ENCODE measurements at places on chromosomes 16 and 17.

DNA sequence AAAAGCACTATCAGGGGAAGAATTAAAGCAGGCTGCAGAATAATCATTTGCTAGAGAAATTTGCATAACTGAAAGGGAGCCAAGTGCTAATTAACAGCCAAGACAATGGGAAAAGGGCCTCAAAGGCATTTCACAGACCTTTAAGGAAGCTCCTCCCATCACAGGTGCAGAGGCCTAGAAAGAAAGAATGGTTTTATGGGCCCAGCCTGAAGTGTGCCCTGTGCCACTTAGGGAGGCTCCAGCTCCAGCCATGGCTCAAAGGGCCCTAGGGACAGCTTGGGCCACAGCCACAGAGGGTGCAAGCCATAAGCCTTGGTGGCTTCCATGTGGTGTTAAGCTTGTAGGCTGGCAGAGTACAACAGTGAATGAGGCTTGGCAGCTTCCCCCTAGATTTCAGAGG lies 50.1 kb downstream of the RNF112 start:
- DNase-seq: no peak

- no peak for DNase-seq
Measured at GRCh38 chr17:74592087-74592990, at the start of gene CD300LD. Gene CD300LD, minus strand, starts transcription at chr17:74592283. Its CDS starts 81 bp downstream, at chr17:74592202.

DNA sequence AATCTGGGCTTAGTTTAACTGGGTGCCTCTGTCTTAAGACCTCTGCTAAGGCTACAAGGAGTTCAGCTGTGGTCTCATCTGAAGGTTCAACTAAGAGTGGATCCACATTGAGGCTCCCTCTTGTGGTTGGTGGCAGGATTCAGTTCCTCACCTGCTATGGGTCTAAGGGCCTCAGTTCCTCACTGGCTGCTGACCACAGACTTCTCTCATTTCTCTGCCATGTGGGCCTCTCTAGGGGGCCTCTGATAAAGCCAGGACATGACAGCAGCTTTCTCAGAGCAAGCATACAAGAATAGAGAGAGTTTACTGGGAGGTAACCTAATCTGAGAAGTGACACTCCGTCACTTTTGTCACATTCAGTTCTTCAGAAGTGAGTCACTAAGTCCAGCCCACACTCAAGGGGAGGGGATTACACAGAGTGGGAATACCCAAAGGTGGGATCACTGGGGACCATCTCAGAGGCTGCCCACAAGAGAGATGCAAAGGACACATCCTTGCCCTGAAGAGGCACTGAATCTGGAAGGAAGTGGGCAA lies 19.2 kb upstream of the ABAT start:
- no peak for DNase-seq

GRCh38 chr17:12977008-12977751 lies 40.6 kb downstream of the ELAC2 start:
- DNase-seq: peak; percentile 10

DNA sequence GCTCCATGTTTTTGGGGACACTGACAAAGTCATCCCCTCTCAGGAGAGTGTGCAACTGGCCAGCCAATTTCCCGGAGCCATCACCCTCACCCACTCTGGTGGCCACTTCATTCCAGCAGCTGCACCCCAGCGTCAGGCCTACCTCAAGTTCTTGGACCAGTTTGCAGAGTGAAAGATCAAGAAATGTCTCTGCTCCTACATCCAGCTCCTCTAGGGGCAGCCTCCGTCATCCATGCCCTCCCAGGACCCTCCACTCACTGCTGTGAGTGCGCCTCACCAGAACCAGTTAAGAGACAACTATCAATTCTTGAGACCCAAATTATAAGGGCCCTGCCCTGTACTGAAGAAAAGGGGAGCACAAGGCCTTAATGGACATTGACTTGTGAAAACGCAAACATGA lies 1.1 kb downstream of the OVCA2 start:
- DNase-seq: no peak

DNA sequence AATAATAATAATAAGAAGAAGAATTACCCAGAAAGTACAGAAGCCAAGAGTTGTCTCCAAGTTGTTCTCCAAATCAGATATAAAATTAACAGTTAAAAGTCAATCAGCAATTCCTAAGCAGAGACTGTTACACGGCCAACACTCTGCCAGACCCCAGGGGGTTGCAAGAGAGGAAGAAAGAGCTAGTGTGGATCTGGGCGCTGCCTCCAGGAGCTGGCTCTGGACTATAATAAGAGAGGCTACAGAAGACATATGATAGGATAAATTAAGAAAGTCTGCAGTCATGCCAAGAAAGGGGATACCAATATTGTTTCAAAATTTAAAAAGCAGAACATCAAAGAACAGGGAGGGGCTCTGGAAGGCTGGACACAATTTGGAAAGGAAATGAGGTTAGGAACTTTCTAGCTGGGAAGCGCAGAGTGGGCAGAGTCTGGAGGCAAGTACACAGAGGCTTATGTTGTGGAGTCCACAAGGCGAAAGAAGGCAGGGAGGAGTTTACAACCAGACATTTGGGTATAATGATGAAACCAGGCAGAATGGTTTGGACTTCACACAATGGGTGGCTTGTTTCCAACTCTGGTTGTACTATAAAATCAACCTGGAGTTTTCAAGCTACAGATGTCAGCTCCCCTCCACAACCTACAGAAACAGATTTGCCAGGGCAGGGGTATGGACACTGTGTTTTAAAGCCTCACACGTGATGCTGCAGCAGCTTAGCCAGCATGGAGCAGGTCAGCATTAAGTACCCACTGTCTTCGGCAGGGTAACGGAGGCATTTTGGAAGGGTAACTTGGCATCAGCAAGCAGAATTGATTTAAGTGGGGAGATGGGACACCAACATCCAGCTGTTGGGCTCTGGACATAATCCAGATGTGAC lies 49.4 kb downstream of the SLC39A11 start:
- DNase-seq: peak; percentile 50

DNA sequence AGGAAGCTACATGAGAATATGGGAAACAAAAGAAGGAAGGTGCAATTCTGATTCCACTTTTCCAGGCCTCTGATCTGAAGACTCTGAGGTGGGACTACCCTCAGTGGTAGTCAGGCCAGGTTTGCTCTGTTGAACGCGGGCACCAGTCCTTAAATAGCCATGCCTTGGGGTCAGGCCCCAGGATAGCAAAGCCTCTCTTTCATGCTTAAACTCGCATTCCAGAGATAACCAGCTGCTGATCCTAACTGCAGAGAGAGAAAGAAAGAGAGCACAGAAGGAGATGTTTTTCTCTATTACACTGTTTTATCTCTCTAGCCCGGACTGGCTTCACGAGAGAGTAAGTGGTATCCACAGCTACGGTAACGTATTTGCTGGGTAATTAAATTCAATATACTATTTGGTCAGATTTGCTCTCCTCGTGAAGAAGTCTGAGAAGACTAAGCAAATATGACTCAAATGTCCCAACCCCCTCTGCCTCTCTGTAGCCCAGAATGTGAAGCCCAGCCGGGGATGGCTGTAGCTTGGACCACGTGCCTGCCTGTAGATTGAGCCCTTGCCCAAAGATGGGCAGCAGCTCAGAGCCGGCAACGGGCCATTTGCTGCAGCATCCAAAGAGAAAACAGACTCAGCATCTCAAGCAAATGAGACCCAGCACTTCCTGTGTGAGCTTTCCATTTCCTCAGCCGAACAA lies 122.2 kb downstream of the SMG6 start:
- DNase-seq: peak; percentile 98

- DNase-seq: no peak
Measured at GRCh38 chr17:67982034-67982640, 14.1 kb downstream of the C17orf58 start.

DNA sequence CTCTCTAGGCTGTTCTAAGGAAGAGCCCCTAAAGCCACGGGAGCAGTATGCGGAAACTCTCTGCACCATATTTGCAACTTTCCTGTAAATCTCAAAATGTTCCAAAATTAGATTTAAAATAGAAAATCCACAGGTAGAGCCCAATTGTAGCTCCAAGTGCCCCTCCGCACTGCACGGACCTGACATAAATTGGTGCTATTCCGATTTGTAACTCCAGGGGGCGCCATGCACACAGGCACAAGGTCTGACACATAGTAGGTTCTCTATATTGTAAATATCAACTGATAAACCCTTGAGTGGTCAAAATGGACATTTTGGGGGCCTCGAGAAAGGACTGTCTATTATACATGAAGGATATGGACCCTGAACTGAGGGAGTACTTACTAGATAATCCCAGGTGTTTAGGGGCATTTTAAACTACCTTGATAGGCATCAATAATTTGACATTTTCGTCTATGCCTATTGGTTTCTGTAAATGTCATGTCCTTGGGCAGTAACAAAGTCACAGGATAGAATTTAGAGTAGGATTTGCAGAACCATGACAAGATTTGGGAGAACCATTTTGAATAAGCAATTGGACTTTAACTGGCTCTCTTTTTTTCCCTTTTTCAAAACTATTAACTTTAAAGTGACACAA lies 36.6 kb upstream of the TMEM132E start:
- DNase-seq: no peak

GRCh38 chr16:17372386-17372785 lies 98.4 kb downstream of the XYLT1 start:
- no peak for DNase-seq

DNA sequence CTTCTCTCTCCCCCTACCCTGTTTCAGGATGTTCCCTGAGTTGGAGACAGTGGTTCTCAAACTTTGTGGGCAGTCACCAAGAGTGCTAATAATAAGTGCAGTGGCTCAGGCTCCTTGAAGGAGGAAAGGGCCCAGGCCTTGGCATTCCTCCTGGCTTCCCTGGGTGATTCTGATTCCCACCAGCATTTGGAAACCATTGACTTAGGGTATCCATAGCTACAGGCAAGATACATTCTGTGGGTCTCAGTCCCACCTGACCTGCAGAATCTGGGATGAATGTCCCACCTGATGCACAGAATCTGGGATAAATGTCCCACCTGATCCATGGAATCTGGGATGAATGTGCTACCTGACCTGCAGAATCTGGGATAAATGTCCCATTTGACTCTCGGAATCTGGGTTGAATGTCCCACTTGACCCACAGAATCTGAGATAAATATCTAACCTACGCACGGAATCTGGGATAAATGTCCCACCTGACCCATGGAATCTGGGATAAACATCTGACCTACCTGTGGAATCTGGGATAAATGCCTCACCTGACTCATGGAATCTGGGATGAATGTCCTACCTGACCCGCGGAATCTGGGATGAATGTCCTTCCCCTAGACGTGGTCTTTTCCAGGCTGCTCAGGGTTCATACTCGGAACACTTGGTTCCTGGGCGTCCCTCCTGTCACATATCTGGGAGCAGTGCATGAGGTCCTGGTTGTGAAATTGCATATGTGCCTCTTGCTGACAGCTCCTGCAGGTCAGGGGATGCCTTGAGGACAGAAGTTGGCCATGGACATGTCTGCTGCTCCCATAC lies 136.7 kb upstream of the HS3ST2 start:
- DNase-seq: no peak

DNA sequence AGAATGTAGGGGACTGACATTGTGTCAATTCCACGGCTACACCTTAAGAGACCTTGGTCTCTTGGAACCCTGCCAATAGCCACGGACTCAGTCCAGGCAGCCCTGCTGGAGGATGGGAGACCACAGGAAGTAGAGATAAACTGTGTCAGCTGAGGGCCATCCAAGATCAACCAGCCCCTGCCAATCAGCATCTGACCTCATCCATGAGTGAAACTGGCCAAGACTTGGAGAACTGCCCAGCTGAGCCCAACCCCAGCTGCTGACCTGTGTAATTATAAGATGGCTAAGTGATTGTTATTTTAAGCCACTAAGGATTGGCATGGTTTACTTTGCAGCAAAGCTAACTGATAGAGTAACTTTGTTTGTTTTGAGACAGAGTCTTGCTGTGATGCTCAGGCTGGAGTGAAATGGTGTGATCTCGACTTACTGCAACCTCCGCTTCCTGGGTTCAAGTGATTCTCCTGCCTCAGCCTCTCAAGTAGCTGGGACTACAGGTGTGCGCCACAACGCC lies 13.3 kb upstream of the YWHAE start:
- DNase-seq: peak; percentile 87

DNA sequence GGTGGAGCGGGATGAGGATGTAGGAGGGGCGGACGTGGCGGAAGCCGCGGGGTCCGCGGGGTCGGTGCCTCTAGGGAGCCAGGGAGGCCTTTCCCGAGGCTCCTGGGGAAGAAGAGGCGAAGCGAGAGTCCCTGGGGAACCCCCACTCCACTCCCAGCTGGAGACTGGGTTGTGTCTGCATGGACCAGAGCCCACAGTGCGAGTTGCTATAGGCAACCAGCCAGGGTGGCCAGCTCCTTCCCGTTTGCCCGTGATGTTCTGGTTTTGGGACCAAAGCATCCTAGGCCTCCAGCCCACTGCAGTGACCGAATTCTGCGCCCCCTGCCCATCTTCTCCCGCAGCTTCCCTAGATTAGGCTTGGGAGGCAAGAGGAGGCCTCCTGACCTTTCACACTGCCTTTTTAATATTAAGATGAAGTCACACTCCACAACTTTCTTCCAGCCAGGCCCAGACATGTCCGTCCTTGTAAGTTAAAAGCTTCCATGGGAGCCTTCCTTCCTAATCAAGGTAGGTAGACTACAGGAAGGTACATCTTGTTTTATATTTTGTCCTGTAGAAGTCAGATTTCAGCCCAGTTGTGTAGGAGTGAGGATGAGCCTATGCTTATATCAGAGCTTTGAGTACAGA lies 469 bp downstream of the AMZ2 start:
- DNase-seq: peak; percentile 32

DNA sequence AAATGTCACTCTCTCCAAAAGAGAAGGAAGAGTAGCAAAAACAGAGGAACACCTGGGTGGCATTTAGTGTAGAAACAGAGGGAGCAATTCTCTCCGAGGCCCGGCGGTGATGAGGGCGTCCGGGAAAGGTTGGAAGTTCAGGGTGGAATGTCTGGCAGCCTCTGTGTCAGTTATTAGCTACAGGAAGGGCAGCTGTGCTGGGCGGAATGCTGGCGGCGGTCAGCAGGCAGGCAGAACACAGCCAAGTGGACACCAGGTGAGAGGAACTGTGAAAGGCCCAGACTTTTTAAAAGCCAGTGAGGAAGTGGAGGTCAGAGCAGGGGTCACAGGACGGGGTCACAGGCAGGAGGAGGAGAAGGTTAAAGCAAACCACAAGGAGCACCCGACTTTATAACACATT lies 238.1 kb downstream of the NTN1 start:
- DNase-seq: no peak

GRCh38 chr16:1746693-1747195 lies 24.6 kb downstream of the NME3 start:
- no peak for DNase-seq

- peak; percentile 5 for DNase-seq
Measured at GRCh38 chr16:50657241-50657640, 23.9 kb downstream of the SNX20 start.

- DNase-seq: no peak
Measured at GRCh38 chr16:70378869-70379493, 32.3 kb downstream of the DDX19A start.

DNA sequence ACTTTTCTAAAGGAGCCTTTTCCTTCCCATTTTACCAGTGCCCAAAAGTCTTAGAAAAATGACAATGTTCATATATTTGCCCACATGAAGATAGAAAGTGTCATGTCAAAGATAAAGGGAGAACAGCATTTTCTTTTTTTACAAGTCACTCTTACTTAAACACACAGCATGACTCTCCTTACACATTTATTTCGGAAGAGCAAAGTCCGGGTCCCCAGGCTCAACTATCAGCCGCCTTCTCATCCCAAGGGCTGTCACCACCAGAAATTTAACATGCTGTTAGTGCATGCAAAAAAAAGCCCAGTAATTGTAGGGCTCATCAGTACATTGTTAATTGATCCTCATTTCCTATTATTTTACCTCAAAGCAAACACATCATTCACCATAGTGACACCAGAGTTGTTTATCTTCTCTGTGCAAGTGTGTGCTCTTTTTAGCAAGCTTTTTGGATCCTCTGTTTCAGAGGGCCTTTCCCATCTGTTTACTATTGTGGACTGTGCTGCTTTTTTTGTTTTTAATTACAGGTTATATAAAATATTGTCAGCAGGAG lies 560.3 kb downstream of the WWOX start:
- no peak for DNase-seq
